ENCODE measurements at places on chromosomes 6 and 20.

DNA sequence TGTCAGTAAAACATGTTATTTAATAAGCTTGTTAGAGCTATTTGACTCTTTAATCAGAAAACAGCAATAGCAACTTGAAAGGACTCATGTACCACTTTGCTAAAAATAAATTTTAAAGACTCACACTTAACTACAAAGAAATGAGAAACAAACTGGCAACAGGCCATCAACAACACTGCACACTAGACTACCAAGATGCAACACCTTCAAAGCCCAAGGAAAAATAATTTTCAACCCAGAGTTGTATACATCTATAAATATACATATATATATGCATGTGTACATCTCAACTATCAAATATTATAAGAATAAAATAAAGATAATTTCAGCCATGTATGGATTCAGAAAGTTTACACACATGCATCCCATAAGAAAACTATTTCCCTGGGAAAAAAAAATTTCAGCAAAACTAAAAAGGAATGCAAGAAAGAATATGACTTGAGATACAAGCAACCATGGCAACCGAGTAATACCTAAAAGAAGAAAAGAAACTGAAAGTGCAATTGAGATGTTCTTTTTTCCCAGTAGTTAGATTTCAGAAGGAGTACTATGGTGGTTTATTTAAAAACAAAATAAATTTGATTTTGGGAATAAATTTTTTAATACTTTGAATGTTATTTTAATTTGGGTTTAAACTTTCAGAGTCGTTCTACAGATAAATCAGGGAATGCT is 303.8 kb downstream of the UBE3D start:
- no peak for DNase-seq

GRCh38 chr20:2387180-2387577 is 6.5 kb downstream of the TGM6 start:
- DNase-seq: peak; percentile 63

GRCh38 chr6:45689926-45690615 is 312.3 kb upstream of the SUPT3H start:
- no peak for DNase-seq

DNA sequence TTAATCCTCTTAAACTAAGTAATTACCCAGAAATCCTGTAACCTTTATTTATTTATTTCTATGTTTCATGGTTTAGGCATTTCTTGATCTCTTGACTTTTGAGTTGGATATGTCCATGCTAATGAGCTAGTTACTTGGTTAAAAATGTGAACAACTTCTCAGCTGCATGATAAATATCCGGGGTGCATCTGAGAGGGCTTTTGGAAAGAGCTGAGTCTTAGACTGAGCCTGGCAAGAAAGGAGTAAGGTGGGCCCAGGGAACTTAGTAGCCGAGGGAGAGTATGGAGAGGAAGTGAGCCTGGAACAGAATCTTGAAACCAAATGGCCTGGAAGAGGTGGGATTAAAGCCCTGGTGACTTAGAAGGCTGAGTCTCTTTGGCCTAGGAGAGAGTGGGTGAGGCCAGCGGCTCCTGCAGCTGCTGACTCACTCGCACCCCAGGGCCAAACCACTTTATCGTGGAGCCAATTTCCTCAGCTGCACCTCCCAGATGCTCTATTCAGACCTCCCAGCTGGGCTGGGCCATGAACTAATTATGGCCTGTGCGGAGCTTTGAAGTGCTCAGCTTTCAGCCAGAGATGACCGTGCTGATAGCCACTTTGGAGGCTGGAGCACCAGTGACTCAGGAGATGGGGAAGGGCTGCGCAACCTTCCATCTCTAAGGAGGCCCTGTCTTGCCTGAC is 19.1 kb downstream of the TGM3 start:
- DNase-seq: no peak

DNA sequence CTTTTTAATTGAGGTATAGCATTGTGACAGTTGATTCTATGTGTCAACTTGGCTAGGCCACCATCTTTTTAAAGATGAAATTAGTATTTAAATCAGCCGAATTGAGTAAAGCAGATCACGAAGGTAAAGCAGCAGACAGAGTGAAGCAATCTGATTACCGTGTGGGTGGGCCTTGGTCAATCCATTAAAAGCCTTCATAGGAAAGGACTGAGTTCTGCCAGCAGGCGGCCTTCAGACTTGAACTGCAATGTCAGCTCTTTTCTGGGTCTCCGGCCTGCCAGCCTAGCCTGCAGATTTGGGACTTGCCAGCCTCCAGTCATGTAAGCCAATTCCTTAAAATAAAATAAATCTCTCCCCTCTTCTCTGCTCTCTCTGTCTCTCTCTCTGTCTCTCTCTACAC is 22.4 kb upstream of the TGM2 start:
- DNase-seq: no peak

- DNase-seq: no peak
Observed at GRCh38 chr6:35613762-35614161, 75.0 kb downstream of the FKBP5 start.
